ENCODE measurements at places on chromosomes 1 and 21.

DNA sequence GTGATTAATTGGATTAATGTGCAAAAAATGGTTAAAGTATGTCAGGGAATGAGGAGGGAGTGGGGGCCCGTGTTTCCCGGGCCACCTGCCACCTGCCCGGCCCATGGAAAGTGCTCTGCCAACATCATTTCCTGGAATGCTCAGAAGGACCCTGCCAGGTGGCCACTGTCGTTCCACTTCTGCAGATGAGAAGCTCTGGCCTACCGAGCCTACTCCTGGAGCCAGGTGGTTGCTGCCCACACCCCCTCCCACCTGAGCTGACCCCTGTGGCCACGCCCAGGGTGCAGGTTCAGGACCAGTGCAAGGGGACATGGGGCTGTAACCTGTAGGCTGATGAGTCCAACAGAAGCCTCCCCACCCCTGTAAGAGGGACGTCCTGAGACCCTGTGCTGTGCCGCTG is 99.7 kb downstream of the PRDM16 start:
- DNase-seq, result no peak

GRCh38 chr1:178650934-178651511 is 74.0 kb upstream of the RALGPS2 start:
- DNase-seq, result no peak

DNA sequence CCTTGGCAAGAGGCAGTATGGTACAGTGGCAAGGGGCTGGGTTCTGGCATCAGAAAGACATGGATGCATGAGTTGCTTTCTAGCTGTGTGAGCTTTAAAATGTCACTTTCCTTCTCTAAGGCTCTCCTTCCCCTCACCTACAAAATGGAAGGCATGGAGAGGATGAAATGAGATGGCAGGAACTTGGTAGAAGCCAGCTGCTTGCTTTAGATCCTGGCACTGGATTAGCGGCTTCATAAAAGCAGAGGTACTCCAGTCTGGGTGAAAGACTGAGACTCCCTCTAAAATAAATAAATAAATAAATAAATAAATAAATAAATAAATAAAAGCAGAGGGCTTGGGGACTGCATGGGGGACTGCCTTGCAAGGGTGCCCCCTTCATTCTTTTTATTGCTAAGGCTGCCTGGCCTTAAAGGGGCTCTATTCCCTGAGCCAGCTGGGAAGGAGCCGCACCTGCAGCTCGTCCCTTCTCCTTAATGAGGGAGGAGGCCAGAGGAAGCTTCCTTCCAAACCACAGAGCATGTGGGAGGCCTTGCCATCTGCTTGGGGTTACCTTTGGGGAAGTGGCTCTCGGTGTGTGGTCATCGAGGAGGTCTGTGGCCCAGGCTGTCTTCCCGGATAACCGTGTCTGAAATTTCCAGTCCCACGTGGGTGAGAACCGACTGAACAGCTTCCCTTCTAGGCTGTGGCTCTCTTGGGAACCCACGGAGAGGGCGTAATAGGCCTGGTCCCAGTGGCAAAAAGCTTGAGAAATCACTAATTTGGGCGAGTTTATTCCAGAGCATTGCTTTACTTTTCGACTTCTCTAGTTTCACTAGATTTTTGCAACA is 2.0 kb upstream of the ATP13A2 start:
- no peak for DNase-seq

DNA sequence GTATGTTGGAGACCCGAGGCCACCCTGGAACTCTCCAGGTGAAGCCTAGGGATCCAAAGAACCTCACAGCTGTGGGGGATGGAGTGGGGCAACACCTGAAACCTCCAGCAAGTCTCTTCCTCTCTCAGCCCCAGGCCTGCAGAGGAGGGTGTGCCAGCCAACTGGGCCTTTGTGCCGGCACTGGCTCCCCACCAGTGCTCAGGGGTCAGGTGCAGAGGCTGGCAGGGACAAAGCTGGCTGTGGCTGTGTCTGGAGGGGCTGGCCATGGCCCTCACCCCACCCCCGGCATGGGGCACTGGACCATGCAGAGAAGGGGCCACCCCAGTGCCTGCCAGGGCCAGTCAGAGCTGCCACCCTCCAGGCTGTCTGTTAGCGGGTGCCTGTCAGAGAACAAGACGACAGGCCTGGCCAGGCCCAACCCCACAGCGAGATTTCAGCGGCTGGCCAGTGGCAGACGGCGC is 3.9 kb downstream of the COL18A1 start:
- DNase-seq, result no peak

DNA sequence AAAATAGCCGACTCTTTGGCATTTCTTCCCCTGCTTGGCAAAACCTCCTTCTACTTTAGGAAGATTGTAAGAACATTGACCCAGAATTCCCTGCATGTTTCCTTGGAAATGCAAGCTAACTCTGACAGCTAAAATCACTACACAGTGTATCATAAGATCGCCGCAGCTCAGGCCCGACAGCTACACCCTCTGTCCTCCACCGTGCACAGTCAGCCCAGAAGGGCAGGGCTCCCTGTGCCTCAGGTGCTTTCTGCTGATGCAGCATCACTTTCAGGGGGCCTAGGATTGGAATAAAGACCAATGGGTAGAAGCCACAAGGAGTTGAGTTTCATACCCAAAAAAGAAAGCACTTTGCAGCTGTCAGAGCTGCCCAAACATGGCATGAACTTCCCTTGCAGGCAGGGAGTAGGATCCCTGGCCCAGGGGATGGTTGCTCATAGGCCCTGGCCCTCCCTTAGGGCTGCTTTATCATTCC is 145.3 kb downstream of the SEC16B start:
- no peak for DNase-seq

- no peak for DNase-seq
These were observed 207.3 kb downstream of the SLC45A1 start for GRCh38 chr1:8525216-8525557.

DNA sequence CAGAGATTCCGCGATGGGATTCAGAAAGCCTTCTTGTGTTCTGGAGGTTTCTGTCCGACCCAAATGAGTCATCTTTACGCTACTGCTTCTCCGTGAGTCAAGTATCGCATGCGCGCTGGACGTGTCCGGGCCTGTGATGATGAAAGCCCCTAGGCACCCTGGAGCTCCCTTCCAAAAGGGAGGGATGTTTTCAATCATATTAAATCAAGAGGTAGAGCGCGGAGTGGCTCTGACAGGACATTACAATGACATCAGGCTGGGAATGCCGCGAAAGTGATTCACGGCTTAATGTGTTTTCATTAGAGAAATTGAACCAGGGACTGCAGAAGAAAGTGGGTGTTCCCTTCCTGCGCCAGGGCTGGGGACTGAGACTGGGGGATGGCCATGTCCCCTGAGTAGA is 48.5 kb downstream of the AJAP1 start:
- DNase-seq, result no peak

GRCh38 chr1:205581321-205581980 is 50.4 kb downstream of the ELK4 start:
- DNase-seq, result no peak

DNA sequence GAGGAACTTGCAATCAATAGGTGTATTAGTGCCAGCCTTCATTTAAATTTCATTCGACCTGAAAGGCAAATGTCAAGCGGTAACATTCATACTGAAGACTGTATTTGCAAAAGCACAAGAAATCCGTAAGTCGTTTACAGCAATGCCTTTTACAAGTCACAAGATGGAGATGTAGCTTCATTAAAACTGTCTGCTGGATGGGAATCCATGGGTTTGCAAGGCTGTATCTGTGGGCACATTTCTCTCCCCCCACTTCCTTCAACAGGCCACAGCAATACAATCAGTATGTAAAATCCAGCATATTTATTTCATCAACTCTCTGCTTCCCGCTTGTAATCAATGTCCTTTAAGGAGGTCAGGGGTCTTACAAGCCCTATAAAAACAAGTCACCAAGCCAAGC is 147.1 kb downstream of the SLC45A1 start:
- no peak for DNase-seq

DNA sequence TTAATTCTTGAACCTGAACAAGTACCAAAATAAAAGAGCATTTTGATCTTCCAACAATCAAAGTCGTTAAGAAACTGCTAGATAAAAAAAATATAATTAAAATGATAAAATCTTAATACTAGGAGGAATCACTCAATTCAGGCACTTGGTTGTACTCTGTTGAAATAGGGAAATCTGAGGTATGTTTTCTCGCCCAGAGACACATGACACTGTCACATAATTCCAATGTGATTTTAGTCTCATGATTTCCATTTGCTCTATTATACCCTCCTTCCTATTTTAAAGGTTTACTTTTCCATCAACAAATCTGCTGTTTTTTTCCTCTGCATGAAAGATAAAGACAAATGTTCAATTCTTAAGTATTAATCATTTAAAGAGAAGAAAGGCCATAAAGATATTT is 97.6 kb downstream of the ZZZ3 start:
- DNase-seq, result no peak

DNA sequence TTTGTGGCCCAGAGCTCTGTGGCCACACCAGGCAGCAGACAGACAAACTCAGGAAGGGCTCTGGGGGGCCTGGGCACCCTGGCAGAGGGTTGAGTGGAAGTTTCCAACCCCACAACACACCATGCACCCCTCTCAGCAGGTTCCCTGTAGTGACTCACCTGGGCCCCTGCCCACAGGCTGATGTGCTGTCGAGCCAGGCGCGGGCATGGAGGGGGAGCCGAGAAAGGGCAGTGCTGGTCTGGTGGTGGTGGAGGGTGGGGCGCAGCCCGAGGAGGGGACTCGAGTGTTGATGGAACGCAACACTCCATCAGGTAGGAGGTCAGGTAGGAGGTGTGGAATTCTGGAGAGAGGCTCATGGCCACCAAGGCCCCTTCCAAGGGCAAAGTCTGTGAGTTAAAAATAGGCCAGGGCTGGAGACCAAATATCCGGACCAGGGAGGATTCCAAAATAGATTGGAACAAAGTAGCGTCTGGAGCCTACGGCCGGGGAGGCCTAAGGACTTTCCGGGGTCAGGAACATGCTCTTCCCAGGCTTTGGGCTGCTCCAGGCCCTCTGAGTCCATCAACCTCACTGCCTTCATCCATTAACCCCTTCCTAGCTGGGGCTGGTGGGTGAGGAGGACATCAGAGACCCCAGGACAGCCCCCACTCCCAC is 191.5 kb upstream of the AJAP1 start:
- no peak for DNase-seq

GRCh38 chr1:93641527-93641926 is 40.1 kb downstream of the BCAR3 start:
- no peak for DNase-seq

DNA sequence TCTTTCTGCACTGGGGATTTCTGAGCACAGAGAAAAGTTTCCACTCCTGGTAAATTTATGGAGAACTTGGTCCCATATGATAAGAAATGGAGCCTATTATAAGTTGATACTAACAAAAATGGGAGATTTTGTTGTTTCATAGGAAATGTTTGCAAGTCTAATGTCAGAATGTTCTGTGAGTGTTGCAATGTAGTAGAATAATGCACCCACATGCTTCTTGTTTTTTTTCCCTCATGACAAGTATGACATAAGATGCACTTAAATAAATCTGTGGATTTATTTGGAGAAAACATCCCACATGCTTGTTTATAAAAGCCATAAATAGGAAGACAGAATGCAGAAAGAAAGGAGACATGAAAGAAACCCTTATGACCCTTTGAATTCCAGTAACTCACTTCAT is 50.8 kb upstream of the KCNJ6 start:
- no peak for DNase-seq

DNA sequence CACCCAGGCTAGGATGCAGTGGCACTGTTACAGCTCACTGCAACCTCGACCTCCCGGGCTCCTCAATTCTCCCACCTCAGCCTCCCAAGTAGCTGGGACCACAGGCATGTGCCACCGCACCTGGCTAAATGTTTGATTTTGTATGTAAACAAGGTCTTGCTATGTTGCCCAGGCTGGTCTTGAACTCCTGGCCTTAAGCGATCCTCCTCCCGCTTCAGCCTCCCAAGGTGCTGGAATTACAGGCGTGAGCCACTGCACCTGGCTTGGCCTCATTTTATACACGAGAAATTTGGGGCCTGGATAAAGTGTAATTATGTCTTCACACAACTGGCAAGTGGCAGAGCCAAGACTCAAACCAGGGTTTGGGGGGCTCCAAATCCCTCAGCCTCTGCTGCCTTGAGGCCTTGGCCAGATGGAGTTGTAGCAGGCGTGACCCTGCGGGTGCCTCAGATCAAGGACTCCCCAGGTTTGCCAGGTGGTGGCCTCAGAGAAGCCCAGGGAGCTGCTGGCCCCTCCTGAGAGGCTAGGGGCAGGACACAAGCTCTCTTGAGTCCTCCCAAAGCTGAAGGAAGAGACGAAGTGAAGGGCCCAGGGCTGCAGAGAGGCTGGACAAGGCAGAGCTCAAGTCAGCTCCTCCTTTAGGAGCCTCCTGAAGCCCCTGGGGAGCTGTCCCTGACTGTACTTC is 61.7 kb downstream of the MDM4 start:
- no peak for DNase-seq

- DNase-seq, result no peak
These were observed 69.0 kb downstream of the ZNF678 start for GRCh38 chr1:227632325-227632724.

DNA sequence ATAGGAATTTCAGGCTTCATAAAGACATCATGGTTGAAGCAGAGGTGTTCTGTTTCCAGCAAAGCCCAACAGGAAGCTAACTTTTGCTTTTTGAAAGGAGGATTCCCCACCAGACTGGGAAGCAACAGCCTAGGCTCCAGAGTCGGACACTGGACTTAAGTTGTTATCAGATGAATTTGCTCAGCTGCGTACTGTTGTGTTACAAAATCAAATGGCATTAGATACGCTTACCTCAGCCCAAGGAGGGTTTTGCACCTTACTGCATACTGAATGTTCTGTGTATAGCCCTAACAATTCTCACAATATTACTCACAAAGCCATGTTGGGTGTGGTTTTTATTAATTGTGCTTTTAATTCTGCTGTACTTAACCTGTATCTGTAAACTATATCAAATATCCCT is 547 bp upstream of the CHIA start:
- no peak for DNase-seq

DNA sequence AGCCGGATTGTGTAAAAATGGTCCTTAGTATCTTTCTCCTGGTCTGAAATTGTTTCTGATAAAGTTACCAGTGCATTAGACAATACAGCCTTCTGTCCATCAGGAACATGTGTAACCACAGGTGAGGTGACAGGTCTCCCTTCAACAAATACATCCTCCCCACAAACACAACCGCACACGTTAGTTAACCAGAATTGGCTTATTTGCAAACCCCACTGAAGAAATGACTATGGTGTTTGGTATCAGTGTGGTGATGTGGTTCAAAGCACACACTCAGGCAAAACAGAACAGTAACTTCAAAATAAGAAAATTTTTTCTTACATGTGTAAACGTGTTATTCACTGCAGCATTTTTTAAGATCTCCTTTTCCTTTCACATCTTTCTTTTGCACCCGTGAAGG is 517.2 kb upstream of the NR5A2 start:
- DNase-seq, result no peak

DNA sequence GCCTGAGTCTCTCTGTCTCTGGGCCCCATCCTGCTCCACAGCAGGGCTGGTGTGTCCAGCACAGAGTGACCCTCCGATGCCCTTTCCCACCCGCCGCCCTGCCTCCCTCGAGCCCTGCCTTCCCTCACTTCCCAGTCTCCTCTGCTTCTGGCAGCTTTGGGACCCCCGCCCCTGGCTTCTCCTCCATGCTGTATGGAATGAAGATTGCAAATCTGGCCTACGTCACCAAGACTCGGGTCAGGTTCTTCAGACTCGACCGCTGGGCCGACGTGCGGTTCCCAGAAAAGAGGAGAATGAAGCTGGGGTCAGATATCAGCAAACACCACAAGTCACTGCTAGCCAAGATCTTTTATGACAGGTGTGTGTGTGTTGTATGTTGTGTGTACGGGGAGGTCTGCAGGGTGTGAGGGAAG is 14.3 kb downstream of the MOV10 start:
- DNase-seq, result no peak
